NCI-H187 (cell line): ENCODE measurements at places on chromosomes 2 and 18.

GRCh38 chr2:15378148-15378908 is 182.8 kb downstream of the NBAS start:
- no peak for DNase-seq

DNA sequence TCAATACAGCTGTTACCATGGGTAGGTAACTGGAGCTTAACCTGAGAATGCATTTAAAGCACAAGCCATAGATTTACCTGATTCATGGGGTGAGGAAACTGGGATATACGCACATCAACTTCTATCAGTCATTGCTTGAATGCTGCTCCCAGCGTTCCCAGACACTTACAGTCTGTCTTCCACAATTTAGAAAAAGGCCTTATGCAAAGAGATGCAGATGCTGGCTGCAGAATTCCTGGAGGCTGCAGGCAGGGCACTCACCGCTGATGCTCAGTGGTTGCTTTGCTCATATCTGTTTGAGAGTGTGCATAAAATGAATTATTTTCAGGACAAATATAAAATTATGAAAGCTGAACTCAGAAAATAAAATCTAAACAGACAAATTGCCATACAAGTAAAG is 950.7 kb upstream of the PIK3C3 start:
- no peak for DNase-seq

- no peak for DNase-seq
Observed at GRCh38 chr2:117956036-117956796, 57.7 kb downstream of the CCDC93 start.

GRCh38 chr2:207531032-207531952 is 1.5 kb downstream of the CREB1 start:
- no peak for DNase-seq

DNA sequence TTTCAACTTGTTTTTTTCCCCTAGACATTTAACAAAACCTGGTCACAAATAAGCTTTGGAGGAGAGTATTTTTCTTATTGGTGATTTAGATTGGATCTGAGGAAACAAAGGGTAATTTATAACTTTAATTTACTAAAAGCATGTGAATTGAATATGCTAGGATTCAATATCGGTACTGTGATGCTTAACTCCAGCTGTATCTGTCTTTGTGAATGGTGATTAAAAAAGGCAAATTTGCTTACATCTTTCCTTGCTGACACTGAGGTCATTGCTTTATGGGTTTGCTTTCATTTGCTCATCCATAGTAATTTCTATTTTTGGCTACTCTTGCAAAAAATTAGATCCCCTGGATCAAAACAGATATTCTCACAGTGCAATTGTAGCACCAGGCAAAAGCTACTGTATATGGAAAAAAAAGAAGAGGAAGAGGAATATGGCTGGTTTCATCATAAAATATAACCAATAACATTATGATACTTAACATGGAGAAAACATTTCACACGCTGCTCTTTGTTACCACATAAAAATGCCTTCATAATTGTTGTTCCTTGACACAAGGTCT is 832.0 kb upstream of the ZEB2 start:
- no peak for DNase-seq

- DNase-seq = no peak
Observed at GRCh38 chr18:58862851-58863538, 1.7 kb upstream of the ZNF532 start.

GRCh38 chr2:174561283-174561971 is 36.2 kb downstream of the WIPF1 start:
- no peak for DNase-seq

DNA sequence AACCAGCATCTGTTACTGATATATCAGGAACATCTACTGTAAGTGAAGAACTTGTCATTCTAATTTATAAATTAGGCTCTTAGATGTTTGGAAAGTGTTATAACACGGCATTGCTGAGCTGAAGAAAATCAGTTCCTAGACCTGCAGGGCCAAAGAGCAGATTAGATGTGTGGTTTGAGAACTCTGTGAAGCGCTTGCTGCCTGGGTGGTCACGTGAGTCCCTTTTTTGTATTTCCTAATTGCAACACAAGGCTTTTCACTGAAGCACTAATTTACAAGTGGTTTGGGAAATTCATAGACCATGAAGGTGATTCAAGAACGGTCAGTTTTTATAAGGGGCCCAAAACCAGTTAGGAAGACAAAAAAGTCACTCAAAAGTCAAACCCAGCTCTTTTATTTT is 106.9 kb upstream of the SP3 start:
- no peak for DNase-seq

GRCh38 chr2:8436585-8436984 is 245.3 kb upstream of the ID2 start:
- DNase-seq = no peak

GRCh38 chr2:118832071-118832790 is 15.2 kb downstream of the EN1 start:
- no peak for DNase-seq

- DNase-seq = no peak
Observed at GRCh38 chr18:68623342-68623741, 91.6 kb downstream of the TMX3 start.

- DNase-seq = no peak
Observed at GRCh38 chr2:229454934-229455631, 184.0 kb upstream of the PID1 start.

GRCh38 chr2:6526093-6526824 is 339.4 kb downstream of the CMPK2 start:
- peak; percentile 68 for DNase-seq

DNA sequence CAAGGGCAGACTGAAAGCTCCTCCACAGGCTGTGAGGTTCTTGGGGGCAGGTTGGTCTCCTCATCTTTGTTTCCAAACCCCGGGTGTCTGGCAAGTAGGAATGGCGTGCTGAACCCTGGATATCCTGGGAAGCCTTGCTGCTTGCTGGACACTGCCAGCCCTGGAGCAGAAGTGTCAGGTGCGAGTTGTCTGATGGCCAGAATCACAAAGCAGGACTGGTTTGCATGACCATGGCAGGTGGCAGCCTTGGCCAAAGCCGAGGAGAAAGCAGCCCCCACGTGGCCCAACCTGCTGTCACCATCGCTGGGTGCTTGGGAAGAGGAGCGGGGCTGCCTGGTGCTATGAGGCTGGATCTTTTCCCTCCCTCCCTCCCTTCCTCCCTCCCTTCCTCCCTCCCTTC is 309.5 kb upstream of the HS6ST1 start:
- DNase-seq = no peak

DNA sequence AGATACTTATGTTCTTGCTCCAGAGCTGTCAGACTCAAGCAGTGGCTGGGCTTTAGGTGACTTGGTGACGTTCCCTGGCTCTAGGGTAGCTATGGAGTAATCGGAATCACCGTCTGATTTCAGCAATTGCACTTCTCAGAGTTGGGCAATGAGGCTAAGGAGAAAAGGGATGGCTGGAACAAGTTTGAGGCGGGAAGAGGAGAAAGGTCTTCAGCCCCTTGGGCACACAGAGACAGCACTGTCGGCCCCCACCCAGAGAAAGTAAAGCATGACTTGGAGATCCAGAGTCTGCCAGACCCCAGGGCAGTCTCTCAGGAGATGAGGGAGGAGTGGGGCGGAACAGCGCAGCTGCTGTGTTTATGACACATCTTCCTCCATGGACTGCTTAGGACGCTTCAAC is 114.5 kb downstream of the KLHL29 start:
- no peak for DNase-seq

DNA sequence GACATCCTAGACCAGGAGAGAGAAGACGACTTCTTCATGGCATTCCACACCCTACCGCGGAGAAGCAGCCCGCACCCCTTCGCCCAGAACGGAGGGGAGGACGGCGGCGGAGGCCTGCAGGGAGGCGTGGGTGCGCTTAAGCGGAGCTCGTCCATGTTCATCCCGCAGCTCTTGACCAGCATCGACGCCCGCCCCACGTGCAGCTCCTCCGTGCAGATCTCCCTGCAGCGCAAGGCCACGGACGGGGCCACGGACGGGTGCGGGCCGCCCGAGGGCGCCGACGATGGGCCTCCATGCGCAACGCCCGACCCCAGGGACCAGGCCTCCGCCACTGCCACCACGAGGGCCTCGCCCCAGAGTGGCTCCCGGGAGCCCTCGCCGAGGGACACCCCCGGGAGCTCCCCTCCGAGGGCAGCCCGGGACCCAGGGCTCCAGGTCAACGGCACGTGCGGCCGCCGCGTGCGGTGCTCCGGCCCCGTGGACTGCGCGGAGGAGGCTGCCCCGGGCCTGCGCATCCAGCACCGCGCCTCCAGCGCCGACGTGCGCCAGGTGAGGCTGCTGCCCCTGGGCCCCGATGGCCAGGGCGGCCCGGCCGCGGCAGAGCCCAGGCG is 211.8 kb downstream of the NEDD4L start:
- no peak for DNase-seq

DNA sequence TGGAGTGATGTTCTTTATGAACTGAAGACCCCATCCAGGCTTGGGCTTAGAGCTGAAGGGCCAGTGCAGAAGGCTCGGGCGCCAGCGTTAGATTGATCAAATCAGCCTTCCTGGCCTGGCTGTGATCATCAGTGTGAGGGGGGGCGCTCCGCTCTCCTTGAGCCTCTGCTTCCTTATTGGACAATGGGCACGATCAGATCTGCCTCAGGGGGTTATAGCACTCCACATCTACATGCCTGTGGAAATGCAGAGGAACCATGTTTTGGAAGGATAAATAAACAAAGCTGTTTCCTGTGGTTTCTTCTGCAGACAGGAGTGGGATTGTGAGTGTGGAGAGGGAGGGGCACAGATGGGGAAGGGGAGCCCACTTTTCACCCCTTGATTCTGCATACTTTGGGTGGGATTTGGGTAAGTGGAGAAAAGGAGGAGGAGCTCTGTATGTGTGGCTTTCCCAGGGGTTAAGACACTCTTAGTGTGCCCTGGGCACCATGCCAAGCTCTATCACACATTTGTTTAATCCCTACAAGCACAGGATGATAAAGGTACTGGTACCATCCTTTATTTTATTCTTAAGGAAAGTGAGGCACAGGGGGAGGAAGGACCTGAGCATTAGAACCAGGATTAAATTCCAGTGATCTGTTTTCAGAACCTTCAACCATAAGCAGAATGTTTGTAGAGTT is 150.5 kb downstream of the EN1 start:
- no peak for DNase-seq

GRCh38 chr2:145644820-145645302 is 1124.9 kb upstream of the ZEB2 start:
- DNase-seq = no peak

GRCh38 chr2:217467331-217467730 is 535.5 kb downstream of the TNS1 start:
- DNase-seq = no peak
